Neural crest cell (in vitro differentiated cells): ENCODE measurements at places on chromosomes 3 and 15. TPM values are rescaled to one million over a fixed set of nuclear protein-coding genes. Genes with fewer than 3 reads are reported as not detected.
A peak's percentile ranks its signal among the peaks of the same experiment; 100 is the strongest.

- no peak overlapping the region for H3K4me3 ChIP-seq
- no peaks in the 10 kb centered on the region for H3K27me3 ChIP-seq
- no peak overlapping the region for H3K27ac ChIP-seq
- H3K4me1 ChIP-seq = no peaks in the 10 kb centered on the region
- H3K36me3 ChIP-seq = no peaks in the 10 kb centered on the region
These were observed 25.6 kb downstream of the CPOX start for GRCh38 chr3:98567666-98568270.

DNA sequence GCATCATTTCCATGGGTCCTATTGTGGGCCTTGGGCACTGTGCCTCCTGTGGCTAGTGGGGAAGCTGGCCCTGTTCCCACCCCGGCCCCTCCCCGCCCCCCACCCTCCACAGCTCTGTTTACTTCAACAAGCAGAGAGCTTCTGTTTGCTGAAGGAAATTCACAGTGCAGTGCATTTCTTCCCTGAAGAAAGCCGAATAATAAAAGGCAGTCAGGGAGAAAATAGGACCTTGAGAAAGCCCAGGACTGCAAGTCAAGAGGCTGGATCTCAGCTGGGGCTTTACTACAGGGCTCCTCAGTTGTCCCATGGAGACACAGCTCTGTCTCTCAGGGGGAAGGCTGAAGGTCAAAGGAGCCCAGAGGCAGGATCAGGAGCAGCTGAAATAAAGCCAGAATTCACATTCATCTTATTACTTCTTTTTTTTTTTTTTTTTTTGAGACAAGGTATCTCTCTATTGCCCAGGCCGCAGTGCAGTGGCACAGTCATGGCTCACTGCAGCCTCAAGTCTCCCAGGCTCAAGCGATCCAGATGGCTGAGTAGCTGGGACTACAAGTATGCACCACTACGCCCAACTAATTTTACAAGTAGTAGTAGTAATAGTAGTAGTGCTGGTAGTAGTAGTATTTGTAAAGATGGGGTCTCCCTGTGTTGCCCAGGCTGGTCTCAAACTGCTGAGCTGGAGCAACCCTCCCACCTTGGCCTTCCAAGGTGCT is 33.0 kb upstream of the LACTB start:
- DNase-seq = no peak
- H3K27me3 ChIP-seq = no peaks in the 10 kb centered on the region
- no peak overlapping the region for H3K4me3 ChIP-seq
- peaks cover 22% of the 10 kb centered on the region for H3K4me1 ChIP-seq

DNA sequence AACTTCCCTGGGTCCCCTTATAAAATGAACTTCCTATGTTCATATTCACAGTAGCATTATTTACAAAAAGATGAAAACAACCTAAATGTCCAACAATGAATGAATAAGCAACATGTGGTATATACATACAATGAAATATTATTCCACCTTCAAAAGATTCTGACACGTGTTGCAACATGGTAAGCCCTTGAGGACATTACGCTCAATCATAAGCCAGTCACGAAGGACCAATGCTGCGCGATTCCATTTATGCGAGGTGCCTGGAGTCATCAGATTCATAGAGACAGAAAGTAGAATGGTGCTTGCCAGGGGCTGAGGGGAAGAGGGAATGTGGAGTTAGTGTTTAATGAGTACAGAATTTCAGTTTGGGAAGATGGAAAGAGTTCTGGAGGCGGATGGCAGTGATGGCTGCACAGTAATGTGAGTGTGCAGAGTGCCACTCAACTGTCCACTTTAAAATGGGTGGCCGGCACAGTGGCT is 88.8 kb upstream of the ALDH1A3 start:
- no peak overlapping the region for H3K4me3 ChIP-seq
- DNase-seq = no peak
- no peaks in the 10 kb centered on the region for H3K27me3 ChIP-seq
- H3K27ac ChIP-seq = peak overlapping the region; percentile 30
- no peaks in the 10 kb centered on the region for H3K36me3 ChIP-seq

GRCh38 chr15:84904419-84904818 is 20.0 kb downstream of the SLC28A1 start:
- no peaks in the 10 kb centered on the region for H3K36me3 ChIP-seq
- no peak for DNase-seq
- peak overlapping the region; percentile 43 for H3K27ac ChIP-seq
- H3K27me3 ChIP-seq = peaks cover 3% of the 10 kb centered on the region

RHOV gene
- 0.80 and 1.0 TPM in 2 replicates for total RNA-seq

GRCh38 chr3:44893097-44893496 is 18.7 kb downstream of the TGM4 start:
- no peaks in the 10 kb centered on the region for H3K36me3 ChIP-seq
- DNase-seq = no peak
- peaks cover 2% of the 10 kb centered on the region for H3K27me3 ChIP-seq
- H3K4me1 ChIP-seq = peaks cover 11% of the 10 kb centered on the region
- H3K4me3 ChIP-seq = no peak overlapping the region

DNA sequence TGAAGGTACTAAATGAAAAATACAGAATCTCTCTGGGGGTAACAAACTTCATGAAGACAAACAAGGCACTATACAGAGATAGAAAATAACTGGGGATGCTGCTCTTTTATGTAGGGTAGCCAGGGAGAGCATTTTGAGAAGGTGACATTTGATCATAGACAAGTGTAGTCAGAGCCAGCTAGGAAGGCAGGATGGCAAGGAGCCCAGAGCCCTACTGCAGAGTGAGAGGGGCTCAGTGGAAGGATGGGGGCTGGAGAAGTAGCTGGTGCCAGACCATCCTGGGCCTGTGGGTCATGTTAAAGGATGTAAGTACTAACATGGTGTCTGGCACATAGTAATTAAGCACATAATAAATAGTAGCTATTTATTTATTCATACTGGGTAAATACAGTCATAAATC is 133.6 kb downstream of the MEIS2 start:
- DNase-seq = no peak
- no peak overlapping the region for H3K27ac ChIP-seq
- no peak overlapping the region for H3K4me3 ChIP-seq
- no peaks in the 10 kb centered on the region for H3K4me1 ChIP-seq
- no peaks in the 10 kb centered on the region for H3K36me3 ChIP-seq

- no peak for DNase-seq
- no peak overlapping the region for H3K27ac ChIP-seq
- H3K27me3 ChIP-seq = no peaks in the 10 kb centered on the region
These were observed 16.6 kb downstream of the TMOD3 start for GRCh38 chr15:51846066-51846462.

DNA sequence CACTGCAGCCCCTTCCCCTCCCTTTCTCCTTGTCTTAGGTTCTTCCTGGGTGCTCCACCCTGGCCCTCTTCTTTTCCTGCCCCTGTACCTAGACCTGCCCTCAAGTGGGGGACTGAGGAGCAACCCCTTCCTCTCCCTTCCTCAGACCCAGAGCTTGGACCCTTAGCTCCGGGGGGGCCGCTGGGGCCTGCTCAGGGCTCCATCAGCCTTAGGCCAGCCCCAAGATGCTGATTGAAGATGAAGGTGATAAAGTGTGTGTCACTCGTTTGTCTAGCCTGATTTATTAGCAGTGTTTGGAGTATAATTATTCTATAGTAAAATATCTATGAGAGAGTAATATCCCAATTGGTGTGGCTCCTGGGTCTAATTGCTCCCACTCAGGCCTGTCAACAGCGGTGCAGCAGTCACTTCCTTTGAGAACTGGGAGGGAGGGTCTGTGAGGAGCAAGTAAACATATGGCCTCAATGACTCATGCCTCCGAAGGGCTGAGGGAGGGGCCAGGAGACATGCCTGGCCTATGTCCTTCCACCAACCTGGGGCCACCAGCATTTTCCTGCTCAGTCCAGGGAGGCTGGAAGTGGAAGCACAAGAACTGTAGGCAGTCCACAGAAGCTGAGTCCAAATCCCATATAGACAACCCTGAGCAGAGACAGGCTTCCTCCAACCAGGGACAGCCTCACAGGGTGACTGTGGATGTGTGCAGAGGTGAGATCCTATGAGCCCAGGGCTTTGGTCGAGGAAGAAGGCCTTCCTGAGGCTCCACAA is 123.2 kb downstream of the DNAJB8 start:
- peaks cover 3% of the 10 kb centered on the region for H3K27me3 ChIP-seq
- H3K4me3 ChIP-seq = no peak overlapping the region
- H3K27ac ChIP-seq = no peak overlapping the region

ROBO2 gene
- total RNA-seq = 26.0 and 27.9 TPM in 2 replicates

GRCh38 chr3:185137821-185138220 is 15.0 kb downstream of the C3orf70 start:
- H3K27ac ChIP-seq = no peak overlapping the region
- no peak overlapping the region for H3K4me3 ChIP-seq
- H3K36me3 ChIP-seq = peaks cover 6% of the 10 kb centered on the region
- H3K27me3 ChIP-seq = no peaks in the 10 kb centered on the region

SLC22A14 gene
- total RNA-seq = not detected in 2 replicates

- no peak for DNase-seq
- no peaks in the 10 kb centered on the region for H3K27me3 ChIP-seq
- no peaks in the 10 kb centered on the region for H3K36me3 ChIP-seq
- H3K27ac ChIP-seq = peak overlapping the region; percentile 53
- H3K4me1 ChIP-seq = no peaks in the 10 kb centered on the region
- H3K4me3 ChIP-seq = no peak overlapping the region
These were observed 368.6 kb upstream of the MCTP2 start for GRCh38 chr15:93862791-93863190.

DNA sequence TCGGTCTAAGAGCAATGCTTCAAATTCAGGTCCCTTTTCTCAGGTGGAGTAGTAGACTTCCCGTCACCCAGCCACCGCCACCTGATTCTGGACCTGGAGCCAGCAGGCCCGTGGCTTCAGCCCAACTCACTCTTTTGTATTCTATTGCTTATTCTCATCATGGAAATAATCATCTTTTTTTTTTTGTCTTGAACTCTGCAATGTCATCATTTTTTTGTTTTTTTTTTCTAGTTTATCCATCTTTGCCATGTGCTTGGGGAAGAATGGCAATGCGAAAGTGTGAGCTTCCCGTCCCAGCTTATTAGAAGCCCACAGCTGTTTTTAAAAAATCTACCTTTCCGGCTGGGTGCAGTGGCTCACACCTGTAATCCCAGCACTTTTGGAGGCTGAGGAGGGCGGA is 51.3 kb upstream of the FSTL1 start:
- H3K27me3 ChIP-seq = no peaks in the 10 kb centered on the region
- no peaks in the 10 kb centered on the region for H3K36me3 ChIP-seq
- peaks cover 29% of the 10 kb centered on the region for H3K4me1 ChIP-seq
- DNase-seq = no peak
- no peak overlapping the region for H3K27ac ChIP-seq

GRCh38 chr3:63900459-63900858 is 11.7 kb downstream of the SCAANT1 start:
- H3K27me3 ChIP-seq = no peaks in the 10 kb centered on the region
- no peak for DNase-seq
- no peak overlapping the region for H3K27ac ChIP-seq
- H3K4me3 ChIP-seq = no peak overlapping the region

HCN4 gene
- total RNA-seq = 4.0 and 4.1 TPM in 2 replicates

NMNAT3 gene
- total RNA-seq = 2.1 and 2.5 TPM in 2 replicates

DNA sequence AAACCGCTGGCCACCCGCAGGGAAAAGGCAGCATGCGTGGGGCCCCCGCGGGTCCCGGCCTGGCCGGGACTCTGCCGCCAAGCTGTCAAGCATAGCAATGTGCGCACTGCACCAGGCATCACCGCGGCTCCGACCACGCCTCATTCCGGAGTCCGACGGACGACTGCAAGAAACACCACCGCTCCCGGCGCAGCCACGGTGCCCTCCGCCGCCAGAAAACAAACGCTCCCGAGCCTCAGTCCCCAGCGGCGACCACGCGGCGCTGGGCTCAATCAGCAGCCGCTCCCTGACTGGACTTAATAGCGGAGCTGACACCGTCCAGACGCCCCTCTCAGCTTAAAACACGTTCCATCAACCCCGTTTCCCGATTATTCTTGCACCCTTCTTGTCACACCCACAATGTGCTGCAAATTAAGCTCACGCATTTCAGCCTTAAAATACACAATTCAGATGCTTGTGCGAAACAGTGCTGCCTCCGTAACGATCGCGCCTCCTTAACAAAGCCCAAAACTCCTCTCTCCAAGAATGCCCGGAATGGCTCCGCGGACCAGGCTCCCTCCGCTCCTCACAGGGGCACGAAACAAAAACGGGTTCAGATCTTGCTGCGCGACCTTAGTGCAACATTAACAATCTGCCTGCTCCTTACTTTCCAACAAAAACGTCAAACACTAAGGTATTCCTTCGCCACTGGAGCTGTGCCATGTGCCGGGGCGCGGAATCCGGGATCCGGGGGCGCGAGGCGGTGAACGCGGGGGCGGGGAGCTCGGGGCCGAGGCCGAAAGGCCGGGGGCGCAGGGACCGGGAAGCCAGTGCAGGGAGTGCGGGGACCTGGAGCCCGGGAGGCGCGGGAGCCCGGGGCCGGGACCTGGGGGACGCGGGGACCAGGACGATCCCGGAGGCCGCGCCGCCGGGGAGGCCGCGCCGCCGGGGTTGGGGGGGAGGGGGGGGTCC is 655 bp downstream of the CYFIP1 start:
- peak overlapping the region; percentile 87 for H3K27ac ChIP-seq
- peak overlapping the region; percentile 97 for H3K4me3 ChIP-seq
- H3K4me1 ChIP-seq = peaks cover 24% of the 10 kb centered on the region
- DNase-seq = peak; percentile 50
- H3K27me3 ChIP-seq = peaks cover 13% of the 10 kb centered on the region

GRM2 gene
- total RNA-seq = 6.6 and 8.3 TPM in 2 replicates

DNA sequence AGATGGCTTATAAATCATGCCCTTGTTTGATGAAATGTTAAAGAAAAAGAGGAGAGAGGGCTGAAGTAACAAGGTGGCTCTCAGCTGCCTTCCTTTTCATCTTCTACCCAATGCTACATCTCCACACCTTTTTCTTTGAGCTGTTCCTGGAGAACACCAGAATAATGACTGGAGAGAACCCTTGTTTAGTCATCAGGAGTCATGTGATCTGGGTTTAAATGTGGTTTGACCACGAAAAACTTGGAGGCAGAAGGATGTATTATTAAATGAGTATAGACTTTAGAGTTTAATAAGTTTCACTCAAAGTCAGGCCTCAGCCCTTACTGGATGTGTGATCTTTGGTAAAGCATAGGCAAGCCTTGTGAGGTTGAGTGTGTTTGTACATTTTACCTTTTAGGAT is 230.3 kb upstream of the TBL1XR1 start:
- H3K27me3 ChIP-seq = no peaks in the 10 kb centered on the region
- no peak for DNase-seq
- H3K27ac ChIP-seq = no peak overlapping the region

- no peaks in the 10 kb centered on the region for H3K4me1 ChIP-seq
- DNase-seq = no peak
- H3K4me3 ChIP-seq = no peak overlapping the region
- H3K27me3 ChIP-seq = peaks cover 8% of the 10 kb centered on the region
- H3K36me3 ChIP-seq = no peaks in the 10 kb centered on the region
These were observed 100.7 kb downstream of the ASB7 start for GRCh38 chr15:100703032-100703578.

DNA sequence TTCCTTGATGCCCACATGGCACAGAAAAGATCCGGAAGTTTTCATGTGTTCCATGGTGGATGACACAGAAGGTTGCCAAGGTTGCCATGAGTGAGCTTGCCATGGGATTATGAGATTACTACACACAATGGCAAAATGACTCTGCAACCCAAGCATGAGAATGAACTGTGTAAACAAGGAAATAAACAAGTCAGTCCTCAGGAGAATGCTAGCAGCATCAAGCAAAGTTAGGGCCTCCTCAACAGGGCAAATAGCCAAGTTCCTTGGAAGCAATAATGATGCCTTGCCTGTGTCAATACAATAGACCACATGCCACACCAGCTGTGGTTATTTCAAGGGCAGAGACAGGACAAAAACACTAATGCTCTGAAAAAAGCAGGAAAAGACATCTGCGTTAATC is 41.8 kb downstream of the AQR start:
- H3K36me3 ChIP-seq = peaks cover 30% of the 10 kb centered on the region
- H3K27me3 ChIP-seq = no peaks in the 10 kb centered on the region
- H3K4me1 ChIP-seq = no peaks in the 10 kb centered on the region
- DNase-seq = no peak
- H3K4me3 ChIP-seq = no peak overlapping the region
- H3K27ac ChIP-seq = no peak overlapping the region

- H3K27me3 ChIP-seq = peaks cover 4% of the 10 kb centered on the region
- DNase-seq = no peak
- H3K36me3 ChIP-seq = peaks cover 7% of the 10 kb centered on the region
These were observed 63.6 kb downstream of the OSBPL10 start for GRCh38 chr3:31917303-31918005.
